Hematopoietic multipotent progenitor cell treated with erythropoietin and hydrocortisone succinate and interleukin-3 and kit ligand, for 17 days (in vitro differentiated cells): ENCODE measurements at places on chromosomes 13 and 19.

DNA sequence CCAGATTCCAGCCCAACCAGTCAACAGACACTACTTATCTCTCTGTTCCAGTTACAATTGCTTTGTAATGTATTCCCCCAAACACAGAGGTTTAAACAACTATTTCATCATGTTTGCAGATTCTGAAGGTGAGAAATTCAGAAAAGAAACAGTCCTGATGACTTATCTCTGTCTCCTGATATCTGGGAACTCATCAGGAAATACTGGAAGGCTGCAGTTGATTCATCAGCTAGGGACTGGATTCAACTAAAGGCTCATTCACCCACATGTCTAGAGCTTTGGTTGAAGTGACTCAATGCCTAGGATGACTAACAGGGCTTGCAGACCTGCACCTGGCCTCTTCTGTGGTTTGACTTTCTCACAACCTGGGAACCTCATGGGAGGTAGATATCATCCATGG is 56.6 kb upstream of the GPC6 start:
- DNase-seq = no peak

DNA sequence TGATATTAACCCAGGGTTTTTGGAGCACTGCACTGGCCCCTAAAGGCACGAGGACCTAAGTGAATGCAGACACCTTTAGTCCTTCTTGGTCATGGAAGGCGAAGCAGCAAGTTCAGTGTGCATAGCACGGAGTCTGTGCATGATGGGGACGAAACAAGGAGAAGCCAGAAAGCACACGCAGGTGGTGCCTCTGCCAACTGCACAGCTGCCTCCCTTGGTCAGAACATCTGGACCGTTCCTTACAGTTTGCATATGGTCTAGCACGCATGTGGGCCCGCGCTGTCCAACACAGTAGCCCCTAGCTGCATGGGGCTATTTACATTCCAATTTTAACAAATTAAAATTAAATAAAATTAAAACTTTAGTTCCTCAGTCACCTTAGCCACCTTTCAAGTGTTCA is 44.0 kb downstream of the FLT3 start:
- DNase-seq = no peak

DNA sequence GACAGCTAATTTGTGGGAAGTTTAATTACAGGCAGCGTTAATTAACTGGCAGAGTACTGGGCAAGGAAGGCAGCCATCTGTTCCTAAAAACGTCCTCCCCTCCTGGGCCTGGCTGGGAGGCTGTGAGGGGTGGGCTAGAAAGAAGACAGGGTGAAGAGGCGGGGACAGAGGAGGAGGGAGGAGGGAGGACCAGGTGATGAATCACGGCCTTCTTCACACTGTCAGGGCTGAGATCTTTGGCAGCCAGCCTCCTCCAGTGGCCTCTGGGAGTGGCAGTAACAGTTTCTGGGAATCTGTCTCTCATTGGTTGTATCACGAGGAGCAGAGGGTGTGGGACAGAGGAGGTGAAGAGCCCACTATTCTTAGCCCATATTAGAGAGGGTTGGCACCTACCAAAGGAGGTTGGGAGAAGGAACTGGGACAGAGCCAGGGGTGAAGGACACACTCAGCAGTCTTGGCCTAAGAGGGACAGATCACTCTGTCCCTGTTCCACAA is 9.6 kb upstream of the ZNRF4 start:
- DNase-seq = no peak

DNA sequence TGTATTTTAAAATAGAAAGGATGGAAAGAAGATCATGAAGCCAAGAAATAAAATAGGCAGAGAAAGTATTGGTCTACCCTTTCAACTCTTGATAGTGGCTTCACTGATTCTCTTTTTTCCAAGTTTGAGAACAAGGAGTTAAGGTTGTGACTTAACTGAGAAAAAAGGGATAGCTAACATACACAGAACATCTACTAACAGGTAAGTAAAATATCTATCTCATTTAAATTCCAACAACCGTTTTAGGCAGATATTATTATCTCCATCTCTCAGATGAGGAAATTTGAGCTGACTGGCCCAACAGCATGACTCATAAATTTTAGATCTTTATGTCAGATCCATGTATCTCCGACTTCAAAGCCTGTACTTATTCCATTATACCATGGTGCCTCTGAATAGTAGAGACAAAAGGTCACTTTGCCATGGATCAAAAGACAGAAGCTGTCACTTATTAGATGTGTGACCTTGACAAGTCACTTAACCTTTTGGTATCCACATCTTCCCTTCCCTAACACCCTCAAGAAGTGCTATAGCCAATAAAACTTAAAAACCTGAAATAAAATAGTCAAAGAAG is 152.1 kb downstream of the DACH1 start:
- DNase-seq = no peak

- no peak for DNase-seq
These were observed 762 bp downstream of the KANK3 start for GRCh38 chr19:8342316-8342683.

- no peak for DNase-seq
These were observed 34.4 kb downstream of the MAP4K1 start for GRCh38 chr19:38583219-38583984.

DNA sequence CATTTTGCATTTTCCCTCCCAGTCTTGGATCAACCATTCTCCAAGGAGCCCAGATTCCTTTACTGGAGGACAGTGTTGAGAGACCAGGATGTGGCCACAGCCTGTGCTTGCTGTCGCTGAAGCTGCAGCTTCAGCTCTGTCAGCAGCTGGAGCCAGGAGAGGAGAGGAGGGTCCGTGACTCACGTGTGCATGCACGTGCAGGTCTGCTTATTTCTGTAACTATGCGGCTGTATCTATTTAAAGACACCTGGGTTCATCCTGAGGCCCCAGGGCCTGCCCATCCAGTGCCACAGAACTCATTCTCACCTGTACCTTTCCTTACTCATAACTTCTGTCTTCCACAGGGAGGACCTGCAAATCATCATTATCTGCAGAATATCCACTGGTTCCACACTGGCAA is 8.2 kb upstream of the LAMP1 start:
- DNase-seq = no peak
